ENCODE measurements at places on chromosomes 7 and 10.

GRCh38 chr10:132332433-132332754 lies 401 bp downstream of the LRRC27 start:
- DNase-seq: no peak

GRCh38 chr10:49571388-49571787 lies 32.5 kb upstream of the ERCC6 start:
- DNase-seq: peak; percentile 7

DNA sequence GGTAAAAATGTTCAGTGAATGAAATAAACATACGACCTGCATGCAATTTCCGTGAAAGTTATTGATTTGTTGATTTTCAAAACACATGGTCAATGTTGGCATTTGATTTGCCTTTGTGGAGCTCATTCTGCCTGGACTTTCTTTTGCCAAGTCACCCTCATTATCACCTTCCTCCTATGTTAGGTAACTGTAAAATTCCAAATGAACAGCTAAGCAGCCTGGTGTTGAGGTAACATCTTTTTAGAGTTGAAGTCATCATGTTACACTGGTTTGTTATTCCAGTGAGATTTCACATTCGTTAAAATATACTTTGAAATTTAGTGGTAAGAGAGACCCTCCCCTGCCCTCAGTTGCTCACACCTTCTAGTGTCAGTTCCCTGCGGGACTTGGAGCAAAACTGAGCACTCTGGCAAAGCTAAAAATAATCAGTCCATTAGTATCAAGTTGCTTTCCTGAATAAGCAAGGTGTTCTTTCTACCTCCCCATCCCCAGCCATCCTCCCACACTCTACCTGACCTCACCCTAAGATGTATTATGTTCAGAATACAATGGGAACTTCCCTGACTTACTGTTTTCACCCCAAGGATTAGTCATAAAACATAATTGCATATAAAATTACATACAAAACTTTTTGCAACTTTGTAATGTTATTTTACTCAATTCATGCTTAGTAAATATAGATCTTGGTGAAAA lies 283.3 kb upstream of the SEMA3A start:
- DNase-seq: no peak

DNA sequence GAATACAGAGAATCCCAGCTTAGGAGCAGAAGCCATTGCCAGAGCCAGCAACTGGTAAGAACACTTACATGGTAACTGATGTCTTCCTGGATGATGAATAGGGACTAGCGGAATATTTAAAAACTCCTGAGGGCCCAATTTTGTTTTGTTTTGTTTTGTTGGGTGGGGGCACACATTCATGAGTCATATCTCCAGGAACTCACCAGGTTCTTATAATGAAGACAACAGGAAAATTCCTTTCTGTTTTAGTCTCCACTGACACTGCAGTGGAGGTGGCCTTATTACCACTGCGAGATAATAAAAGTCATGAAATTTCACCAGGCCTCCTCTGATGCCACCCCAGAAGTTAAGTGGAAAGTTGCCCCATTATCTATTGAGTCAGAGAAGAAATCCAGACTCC lies 6.6 kb upstream of the CUZD1 start:
- DNase-seq: no peak

DNA sequence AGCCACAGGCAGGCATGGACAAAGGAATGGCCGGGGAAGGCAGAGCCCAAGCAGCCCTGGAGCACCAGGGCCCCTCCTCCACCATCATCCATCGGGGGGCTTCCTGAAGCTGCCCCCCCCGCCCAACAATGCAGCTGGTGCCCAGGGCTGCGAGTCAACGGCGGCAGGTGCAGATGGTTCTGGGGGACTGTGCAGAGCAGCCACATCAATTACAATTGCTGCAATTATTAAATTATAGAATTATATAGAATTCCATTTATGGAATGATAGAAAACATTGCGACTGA lies 28.3 kb downstream of the EBF3 start:
- no peak for DNase-seq

- DNase-seq: no peak
Observed at GRCh38 chr10:37535459-37536246, 321.8 kb downstream of the ZNF248 start.

DNA sequence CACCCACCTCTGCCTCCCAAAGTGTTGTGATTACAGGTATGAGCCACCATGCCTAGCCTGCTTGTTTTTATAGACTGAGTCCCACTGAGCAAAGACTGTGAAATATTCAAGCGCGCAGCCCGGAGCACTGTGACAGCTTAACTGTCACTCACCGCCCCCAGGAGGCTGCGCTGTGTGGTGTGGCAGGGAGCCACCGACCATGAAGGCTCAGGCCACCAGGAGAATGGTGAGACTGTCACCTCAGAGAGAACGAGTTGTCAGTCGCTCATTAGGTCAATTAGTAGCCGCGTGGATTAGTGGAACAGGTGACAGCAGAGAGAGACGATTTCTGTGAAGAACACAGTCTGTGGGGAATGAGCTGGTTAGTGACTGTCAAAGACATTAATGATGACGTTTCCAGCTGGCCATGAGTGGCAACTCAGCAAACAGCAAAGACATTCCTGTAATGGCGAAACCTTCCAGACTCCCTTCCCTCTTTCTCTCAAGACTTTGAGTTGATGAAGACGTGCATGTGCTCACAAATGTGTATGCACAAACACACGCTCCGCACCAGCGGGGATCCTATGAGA lies 64.5 kb downstream of the CYCS start:
- DNase-seq: no peak

GRCh38 chr10:76939933-76940468 lies 697.6 kb downstream of the KCNMA1 start:
- DNase-seq: no peak

Data from NCI-H345 (cell line).